ENCODE measurements at places on chromosomes 5 and 9.

- peak; percentile 62 for DNase-seq
Measured at GRCh38 chr9:135501261-135502167, 1.0 kb downstream of the MRPS2 start.

DNA sequence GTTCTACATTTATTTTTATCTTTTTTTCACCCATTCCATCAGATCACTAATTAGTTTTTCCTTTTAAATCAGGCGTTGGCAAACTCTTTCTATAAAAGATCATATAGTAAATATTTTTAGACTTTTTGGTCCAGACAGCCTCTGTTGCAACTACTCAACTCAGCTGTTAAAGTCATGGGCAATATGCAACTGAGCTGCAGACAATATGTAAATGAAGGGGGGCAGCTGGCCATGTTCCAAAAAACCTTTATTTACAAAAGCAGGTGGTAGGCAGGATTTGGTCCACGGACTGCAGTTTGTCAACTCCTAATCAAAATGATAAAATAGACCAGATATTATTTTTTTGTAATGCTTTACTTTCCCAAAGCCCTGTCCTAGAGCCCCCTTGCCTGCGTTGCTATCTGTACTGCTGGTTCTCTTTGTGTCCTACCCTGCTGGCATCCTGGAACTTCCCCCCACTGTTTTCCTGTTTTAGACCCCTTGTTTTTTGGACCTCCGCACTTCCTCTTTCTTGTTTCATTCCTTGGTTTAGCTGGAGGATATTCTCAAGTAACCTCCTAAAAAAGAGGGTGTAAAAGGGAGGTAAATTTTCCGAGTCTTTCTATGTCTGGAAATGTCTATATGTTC, 24.7 kb upstream of the TNFSF8 start:
- DNase-seq, result no peak

DNA sequence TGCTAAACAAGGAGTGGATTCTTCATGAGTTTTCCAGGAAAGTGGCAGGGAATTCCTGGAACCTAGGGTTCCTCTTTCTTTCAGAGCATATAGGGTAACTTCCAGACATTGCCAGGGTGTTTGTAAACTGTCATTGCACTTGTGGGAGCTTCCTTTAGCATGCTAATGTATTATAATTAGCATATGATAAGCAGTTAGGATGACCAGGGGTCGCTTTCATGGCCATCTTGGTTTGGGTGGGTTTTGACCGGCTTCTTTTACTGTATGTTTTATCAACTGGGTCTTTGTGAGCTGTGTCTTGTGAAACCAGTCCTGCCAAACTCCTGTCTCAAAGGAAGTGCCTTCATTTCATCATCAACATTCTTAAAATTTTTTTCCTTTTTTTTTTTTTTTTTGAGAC, 11.9 kb upstream of the MELK start:
- no peak for DNase-seq

DNA sequence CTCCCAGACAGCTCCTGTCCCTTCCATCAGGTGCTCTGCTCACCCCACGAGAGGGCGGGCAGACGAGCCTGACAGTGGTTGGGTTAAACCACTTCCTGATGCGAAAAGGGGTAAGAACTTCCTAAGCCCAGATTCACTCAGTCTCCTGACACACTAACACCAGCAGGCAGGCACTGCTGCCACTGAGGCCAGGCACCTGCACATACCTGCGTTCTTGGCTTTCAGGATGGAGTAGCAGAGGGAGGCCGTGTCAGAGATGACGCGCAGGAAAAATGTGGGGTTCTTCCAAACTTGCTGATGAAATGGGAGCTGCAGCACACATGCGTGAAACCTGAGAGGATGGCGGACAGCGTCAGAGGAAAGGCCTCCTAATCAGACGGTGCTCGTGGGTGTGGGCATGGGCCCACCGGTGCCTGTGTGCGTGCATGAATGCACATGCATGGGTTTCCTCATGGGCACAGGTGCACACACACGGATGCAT, 29.9 kb downstream of the SLC6A18 start:
- no peak for DNase-seq

GRCh38 chr9:101620452-101620851, 25.7 kb upstream of the PPP3R2 start:
- DNase-seq, result no peak

- DNase-seq, result peak; percentile 35
Measured at GRCh38 chr5:83608122-83608521, 112.5 kb downstream of the HAPLN1 start.

GRCh38 chr5:65910711-65911110, 15.7 kb upstream of the ERBIN start:
- no peak for DNase-seq

GRCh38 chr9:127580879-127581475, 31.1 kb upstream of the STXBP1 start:
- no peak for DNase-seq

- no peak for DNase-seq
Measured at GRCh38 chr9:120450916-120451315, 129.1 kb downstream of the CDK5RAP2 start.

GRCh38 chr5:37492778-37493555, 113.8 kb downstream of the WDR70 start:
- DNase-seq, result no peak

DNA sequence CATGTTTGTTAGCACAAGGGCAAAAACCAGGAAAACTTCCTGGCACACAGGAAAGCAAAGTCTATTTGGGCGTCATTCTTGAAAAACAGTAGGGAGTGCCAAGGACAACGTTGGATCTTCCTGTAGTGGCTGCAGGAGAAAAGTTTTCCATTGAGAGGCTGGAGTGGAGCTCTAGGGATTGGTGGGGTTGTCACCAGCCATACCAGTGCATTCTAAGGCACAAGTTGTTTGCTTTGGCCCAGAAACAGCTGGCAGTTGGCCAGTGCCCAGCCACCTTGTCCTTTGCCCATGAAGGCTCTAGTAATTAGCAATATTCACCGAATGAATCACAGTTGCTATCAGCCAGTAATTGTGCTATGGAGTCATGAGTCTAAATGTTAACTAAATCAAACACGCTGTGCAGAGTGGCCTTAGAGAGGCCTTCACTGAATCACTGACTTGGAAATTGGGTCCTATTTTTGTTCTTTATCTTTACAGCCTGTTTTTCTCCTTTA, 26.4 kb downstream of the TNFSF15 start:
- DNase-seq, result peak; percentile 96

GRCh38 chr5:164013077-164013670, 507.8 kb downstream of the MAT2B start:
- peak; percentile 67 for DNase-seq

DNA sequence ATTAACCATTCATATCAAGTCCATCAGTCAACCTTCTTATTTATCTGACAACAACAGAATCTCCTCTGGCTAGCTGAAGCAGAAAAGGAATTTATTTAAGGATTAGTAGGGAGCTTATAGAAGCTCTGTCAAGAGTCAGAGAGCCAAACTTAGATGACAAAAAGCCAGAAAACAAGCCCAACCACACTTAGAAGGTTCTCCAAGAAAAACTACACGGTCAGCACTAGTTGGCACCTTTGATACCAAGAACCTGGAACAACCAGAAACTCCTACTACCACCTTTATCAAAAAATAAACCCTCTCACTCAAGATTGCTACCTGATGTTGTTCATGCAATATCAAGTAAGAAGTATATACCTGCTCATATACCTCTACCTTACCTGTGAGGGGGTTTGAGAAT, 36.9 kb downstream of the RANBP6 start:
- no peak for DNase-seq

DNA sequence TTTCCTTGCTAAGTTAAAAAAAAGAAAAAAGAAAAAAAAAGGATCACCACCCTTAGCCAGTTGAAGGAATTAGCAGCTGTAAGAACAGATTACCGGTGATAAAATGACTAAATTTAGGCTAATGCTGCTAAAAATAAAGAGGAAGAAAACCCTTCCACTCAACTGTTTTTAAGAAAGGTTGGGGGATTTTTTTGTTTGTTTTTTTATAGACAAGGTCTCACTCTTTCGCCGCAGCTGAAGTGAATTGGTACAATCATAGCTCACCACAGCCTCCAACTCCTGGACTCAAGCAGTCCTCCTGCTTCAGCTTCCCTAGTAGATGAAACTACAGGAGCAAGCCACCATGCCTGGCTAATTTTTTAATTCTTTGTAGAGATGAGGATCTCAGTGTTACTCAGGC, 101.7 kb downstream of the SNCAIP start:
- DNase-seq, result no peak

GRCh38 chr5:66933066-66933465, 263.5 kb downstream of the CD180 start:
- DNase-seq, result no peak

DNA sequence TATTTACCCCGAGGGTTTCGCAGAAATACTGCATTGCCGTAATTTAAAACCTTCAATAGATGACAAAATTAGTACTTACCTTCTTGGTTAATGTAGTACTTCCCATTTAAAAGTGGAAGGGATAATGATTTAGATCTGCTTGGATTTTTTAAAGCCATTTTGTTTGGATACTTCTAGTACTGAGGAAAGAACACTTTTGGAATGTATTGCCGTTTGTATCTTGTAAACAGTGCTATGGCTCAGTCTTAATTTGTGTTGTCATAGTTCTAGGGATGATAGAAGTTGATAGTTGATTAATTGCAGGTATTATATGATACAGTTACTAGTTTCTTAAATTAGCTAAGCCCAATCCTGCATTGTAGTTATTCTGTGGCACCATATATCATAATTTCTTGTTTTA, 33.1 kb downstream of the TNPO1 start:
- no peak for DNase-seq

DNA sequence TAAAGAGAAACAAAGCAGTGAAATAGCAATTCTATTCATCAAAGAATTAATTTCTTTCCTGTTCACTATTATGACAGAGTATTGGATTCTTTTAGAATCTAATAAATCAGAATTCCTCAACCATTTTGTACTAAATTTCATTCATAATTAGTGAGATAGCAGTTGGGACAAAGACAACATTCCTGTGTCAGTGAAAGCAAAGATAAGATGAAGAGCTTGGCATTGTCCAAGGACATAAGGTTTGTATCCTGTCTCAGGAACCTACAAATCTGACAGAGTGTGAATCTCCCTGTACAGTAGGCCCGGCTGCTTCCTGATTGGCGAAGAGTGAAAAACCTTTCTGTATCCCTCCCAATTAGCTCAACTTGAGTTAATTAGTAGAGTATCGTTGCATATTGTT, 349.1 kb downstream of the ISL1 start:
- DNase-seq, result no peak

DNA sequence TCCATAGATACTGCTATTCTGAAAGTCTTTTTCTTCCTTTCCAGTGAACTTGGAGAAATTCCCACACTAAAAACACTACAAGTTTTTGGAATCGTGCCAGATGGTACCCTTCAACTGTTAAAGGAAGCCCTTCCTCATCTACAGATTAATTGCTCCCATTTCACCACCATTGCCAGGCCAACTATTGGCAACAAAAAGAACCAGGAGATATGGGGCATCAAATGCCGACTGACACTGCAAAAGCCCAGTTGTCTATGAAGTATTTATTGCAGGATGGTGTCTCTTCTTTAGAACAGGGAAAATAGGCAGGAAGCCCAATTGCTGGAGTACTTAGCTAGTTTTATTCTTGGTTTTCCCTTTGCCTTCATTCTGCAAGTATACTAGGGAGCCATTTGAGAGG, 29.9 kb downstream of the SKP2 start:
- no peak for DNase-seq

DNA sequence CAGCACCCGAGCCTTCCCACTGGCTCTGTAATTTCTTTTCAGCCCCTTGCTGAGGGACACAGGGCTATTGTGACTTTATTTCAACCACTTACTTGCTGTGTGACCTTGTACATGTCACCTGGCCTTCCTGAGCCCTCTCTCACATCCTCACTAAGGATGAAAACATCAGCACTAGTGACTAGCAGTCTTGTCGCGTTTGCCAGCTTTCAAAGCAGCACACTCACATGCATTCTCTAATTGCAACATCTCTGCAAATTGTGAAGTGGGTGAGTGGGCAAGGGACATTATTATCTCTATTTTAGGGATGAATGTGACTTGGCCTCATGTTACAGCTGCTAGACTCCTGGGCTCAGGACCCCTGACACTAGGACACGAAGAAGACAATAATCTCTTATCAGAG, 144.5 kb downstream of the SEC61B start:
- DNase-seq, result no peak

GRCh38 chr9:137313326-137313936, 11.4 kb upstream of the NRARP start:
- no peak for DNase-seq

DNA sequence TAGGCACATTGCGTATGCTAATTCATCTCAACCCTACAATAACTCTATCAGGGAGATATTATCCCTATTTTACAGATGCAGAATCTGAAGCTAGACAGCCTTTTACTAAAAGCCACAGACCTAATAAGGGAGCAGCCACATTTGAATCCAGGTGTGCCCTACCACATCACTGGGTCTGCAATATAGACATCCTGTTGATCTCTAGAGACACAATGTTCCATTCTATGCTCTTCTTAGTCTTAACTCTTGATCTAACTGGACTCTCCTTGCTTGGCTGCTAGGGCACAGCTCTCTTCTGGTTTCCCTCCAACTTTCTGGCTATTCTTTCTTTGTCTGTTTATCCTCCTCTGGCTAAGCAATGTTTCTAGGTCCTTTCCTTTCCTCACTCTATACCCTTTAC, 1.4 kb upstream of the SPATA6L start:
- DNase-seq, result no peak

- no peak for DNase-seq
Measured at GRCh38 chr5:167819406-167819805, 472.0 kb upstream of the WWC1 start.

DNA sequence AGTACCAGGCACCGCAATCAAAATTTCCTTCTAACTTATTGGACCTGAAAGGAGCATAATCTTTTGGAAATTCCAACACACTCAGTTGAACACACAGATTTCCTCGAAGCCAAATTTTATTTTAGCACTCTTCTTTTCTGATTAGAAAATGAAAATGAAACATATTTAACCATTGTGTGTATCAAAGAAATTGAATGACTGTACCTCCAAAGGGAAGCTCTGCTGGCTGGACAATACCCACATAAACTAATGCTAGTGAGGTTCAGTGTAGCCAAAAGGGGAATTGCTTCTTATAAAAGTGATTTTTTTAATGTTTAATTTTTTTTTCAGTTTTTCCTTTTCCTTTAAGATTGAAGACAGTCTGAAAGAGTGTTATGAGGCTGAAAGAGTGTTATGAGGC, 239.6 kb upstream of the NREP start:
- no peak for DNase-seq

- no peak for DNase-seq
Measured at GRCh38 chr5:80697100-80697499, 42.3 kb upstream of the DHFR start.

DNA sequence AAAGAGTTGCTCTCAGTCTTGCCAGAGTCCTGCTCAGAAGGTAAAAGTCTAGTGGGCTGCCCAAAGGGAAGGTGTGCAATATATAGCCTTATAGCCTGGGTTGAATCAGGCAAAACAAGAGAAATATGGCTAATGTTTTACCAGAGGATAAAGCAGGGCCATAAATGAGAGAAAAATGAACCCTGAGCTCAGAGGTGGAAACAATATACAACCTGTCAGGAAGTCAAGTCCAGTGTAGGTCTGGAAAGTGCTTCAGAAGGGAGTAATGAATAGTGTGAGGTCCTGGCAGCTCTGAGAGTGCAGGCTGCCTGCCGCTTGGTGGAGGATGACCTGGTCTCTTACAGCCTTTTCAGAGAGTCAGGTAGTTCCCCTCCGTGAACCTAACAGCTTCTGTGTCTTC, 177.8 kb upstream of the TNC start:
- DNase-seq, result no peak
